ENCODE measurements at places on chromosomes 6 and 20.
A peak's percentile ranks its signal among the peaks of the same experiment; 100 is the strongest.

GRCh38 chr6:33665957-33666356 is 44.8 kb downstream of the ITPR3 start:
- no peak for ATAC-seq

GRCh38 chr20:58081846-58082245 is 146.6 kb downstream of the ANKRD60 start:
- ATAC-seq = no peak

GRCh38 chr20:39882806-39883205 is 806.2 kb downstream of the MAFB start:
- ATAC-seq = no peak

GRCh38 chr6:150606647-150607328 is 7.1 kb downstream of the PLEKHG1 start:
- no peak for ATAC-seq

- no peak for ATAC-seq
Observed at GRCh38 chr6:96649926-96650325, 87.0 kb downstream of the FHL5 start.

GRCh38 chr20:50895111-50895830 is 36.0 kb downstream of the ADNP start:
- no peak for ATAC-seq

DNA sequence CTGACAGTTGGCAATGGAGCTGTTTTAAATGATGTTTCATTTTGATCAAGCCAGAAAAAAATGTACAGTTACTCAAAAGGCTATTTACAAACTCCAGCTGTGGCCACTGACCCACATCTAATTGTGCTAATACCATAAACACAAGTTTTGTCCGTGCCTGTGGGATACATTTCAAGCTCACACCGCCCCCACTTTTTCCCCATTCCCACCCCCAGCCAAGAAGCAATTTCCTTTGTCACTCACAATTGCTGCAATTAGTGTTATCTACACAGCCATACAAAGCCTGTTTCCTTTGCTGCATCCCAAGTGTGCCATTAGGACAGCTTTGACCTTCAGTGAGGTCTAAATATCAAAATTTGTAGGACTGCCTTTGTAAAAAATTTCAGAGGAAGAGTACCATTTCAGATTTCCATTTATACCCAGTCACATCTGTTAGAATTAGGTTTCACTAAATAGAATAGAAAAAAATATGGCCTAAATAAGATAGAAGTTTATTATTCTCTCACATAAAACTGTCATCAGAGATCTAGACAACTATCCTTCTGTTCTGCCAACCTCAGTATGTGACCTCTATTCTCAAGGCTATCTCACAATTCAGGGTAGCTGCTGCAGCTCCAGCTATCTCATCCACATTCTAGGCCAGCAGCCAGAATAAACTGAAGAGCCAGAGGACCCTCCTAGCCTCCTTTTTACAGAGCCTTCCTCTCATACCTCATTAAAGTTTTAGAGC is 202.6 kb downstream of the NFATC2 start:
- ATAC-seq = no peak

GRCh38 chr6:15630202-15630601 is 32.6 kb downstream of the DTNBP1 start:
- ATAC-seq = no peak

DNA sequence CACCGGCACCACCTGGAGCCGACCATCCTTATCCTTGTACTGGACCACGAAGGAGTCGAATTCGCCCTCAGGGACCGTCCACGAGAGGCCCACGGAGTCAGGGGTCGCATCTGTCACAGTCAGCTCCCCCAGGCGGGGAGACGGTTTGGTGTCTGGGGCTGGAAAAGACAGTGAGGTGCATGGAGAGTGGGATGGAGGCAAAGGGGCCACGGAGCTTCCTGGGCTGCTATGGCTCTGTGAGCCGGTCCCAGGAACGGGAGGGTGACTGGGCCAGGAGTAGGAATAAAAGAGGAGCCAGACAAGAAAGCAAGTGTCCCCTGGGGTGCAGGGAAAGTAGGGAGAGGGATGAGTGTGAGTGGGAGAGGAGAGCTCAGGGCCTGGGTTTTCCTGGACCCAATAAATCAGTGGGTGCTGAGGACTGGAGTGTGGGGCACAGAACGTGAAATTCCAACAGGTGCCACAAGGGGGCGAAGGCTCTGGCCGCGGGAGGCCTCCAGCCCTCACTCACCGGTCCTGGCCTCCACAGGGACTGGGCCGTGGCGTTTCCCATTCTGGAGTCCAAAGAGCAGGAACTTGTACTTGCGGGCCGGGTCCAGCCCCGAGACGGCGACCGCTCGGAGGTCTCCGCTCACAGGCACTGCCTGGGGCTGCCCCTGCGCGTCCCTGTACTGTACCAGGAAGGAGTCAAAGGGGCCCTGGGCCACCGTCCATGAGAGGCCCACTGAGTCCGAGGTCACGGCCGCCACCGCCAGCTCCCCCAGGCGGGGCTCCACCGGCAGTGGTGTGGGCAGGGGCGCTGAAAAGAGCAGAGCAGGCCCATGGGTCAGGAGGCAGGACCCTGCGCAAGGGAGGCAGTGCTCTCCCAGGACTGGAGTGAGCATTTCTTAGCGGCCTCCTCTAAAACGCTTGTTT is 9.9 kb downstream of the CYP21A2 start:
- peak; percentile 71 for ATAC-seq

- ATAC-seq = no peak
Observed at GRCh38 chr6:118456982-118457381, 91.1 kb upstream of the PLN start.

DNA sequence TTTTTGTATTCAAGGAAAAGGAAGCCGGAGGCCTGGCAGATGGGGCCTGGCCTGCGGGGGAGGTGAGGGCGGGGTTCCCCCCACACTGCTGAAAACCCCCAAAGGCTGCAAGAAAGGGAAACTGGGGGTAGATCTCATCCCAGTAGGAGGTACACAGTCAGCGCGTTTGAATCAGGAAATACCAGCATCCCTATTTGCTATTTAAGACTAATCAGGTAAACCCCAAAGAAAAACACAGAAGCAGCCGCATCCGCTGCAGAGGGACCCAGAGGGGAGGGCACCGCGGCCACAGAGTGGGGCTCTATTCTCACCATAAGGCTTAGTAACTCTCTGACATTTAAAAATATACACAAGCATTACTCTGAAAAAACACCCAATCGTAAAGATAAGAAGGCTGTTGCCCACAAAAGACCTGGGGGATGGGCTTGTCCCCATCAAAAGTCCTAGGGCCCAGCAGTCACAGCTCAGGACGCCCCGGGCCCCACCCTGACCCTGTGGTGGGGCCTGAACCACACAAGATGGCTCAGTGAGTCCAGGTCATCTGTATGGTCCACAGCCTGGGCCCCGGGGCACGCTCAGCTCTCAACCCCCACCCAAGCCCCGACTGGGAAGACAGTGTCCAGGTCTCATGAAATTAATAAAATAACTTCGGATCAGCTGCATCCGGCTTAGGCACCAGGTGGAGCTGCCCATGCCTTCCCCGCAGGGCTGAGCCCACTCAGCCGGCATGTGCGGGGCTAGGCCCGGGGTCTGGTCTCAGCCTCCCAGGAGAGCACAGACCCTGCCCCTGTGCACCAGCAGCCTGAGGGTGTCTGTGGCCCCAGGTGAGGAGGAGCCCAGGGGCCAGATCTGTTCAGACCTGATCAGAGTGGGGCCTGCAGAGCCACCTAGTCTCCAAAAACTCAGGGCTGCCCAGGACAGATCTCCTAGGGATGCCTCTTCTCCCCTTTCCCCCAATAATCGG is 31.0 kb downstream of the KCNQ2 start:
- peak; percentile 8 for ATAC-seq

DNA sequence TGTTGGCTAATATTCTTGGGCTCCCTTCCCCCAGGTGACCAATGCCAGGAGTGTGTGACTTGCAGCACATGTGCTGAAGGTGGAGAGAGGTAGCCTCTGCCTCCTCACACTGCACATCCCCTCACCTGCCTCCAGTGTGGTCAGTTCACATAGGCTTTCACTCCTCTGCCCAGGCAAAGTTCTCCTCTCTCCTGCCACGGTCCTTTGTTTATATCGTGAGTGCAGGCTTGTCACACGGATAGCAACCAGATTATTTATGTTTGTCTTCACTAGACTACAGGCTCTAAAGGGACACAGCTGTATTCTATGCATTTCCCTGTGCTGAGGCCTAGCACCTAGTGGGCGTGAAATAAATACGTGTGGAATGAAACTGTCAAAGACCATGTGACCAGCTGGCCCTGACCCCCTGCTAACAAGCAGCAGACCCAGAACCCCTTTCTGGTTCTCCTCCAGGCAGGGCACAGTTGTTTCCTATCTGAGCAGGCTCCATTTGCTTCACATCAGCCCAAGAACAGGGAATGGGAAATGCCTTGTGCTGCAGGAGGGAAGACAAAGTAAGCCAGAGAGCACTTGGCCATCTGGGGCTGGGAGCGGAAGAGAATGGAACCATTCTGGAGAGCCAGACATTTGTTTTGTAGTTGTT is 42.3 kb downstream of the UNC5CL start:
- no peak for ATAC-seq
